ENCODE measurements at places on chromosomes 2 and 18.

- DNase-seq, result no peak
Measured at GRCh38 chr18:12253027-12253426, 1.1 kb upstream of the CIDEA start.

DNA sequence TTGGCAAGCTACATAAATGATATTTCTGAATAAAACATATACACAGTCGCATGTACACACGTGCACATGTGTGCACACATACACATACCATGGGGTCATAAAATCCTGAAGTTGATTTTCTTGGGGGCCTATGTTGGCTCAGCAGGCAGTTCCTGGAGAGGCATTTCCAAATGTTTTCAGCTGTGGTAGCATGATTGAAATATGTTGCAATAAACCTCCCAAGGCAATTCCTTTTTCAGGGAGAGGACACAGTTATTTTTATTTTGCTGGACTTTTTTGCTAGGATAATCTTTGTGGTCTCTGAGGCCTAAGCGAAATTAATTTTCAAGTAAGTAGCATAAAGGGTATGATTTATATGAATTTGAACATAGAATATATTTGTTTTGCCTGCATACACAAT, 126.7 kb upstream of the LTBP1 start:
- no peak for DNase-seq

DNA sequence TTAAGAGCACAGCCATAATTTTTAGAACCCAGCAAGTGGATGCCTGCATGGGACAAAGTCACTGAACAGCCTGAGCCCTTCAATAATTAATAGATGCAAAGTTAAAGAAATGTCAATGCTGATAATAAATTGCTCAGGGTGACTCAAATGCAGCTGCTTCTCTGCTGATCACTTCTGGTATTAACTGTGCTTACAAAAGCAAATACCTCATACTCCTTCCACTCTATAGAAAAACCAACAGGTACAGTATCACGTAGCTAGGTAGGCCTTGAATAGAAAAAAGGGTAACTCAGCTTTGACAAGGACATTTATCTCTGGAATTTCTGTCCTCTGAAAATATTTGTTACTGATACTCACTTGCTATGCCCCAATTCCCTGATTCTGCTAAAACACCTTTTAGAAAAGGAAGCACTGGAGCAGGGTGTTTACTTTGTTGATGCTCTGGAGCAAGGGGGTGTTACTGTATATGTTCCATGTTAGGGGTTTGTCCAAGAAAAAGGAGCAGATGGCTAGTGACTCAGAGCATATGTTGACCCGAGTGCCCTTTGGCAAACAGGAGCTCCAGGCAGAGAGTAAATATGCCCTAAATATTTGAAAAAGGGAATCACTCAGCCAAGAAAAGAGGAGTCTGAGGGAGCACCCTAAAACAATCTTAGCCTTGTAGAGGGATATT, 59.1 kb upstream of the RTN4 start:
- no peak for DNase-seq

GRCh38 chr2:110746586-110747521, 14.5 kb downstream of the ACOXL start:
- no peak for DNase-seq

- peak; percentile 56 for DNase-seq
Measured at GRCh38 chr2:161077367-161078210, 82.6 kb upstream of the TANK start.

- peak; percentile 39 for DNase-seq
Measured at GRCh38 chr2:234478121-234478858, 18.6 kb downstream of the ARL4C start.

DNA sequence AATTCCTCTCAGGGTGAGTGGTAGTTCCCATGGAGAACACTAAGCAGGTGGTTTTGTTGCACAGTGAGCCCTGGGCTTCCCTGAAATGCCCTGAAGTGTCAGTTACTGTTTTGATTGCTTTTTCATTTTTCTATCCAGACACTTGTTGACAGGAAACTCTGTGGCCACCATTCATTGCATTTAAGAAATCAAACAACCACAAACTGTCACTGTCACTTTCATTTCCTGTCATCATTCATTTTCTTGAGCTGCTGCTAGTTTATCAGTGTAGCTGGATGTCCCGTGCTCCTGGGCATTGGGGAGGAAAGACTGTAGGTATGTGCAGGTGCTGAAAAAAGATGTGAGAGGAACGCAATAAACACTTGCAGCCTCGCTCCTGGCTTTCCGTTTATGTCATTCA, 891.6 kb upstream of the ZEB2 start:
- DNase-seq, result no peak

Data from activated T-cell treated with anti-CD3 and anti-CD28 coated beads, Interleukin-2, amount 50 U/mL, for 24 hours (primary cell).